SHP77 treated with DMSO at 0.1 percent for 48 hours (cell line): ENCODE measurements at places on chromosomes 12 and 14.

GRCh38 chr14:74380172-74380571 lies 31.9 kb downstream of the VRTN start:
- no peak for DNase-seq

DNA sequence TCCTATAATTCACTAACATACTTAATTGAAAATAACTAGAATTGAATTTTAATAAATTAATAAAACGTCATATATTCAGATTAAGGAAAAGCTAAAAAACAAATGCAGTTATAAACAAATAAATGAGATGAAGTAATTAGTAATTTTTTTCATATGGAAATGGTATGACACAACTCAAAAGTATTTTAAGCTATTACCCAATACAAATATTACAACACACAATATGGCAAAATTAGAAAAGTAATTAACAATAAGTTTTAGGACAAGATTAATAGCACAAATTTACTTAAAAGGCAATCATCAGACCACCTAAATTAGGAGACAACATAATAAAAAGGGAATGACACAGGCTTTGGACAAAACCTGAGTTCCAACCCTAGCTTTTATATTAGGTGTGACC lies 81.7 kb downstream of the EEA1 start:
- no peak for DNase-seq

DNA sequence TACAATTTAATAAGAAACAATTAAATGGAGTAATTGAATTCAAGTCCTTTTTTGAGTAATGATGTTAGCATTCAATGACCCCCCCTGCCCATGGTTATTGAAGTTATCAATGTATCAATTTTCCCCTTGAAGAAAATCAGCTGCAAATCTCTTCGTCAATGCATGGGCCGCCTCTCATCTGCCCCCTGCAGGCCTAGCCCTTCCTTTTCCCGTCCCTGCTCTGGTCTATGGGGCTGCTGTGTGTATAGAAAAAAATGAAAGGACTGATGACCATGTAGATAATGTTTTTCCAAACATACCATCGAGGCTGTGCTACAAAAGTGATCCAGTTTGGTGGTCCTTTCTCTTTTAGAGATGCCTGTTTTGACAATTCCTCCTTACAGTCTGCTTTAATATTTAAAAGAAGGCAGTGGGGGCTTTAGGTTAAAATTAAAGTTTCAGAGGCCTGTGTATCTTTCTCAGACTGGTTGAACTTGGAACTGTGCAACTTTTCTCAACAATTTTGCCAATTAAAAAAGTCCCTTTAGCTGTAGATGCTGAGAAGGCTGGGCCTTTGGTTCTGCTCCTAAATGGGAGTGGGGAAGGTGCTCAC lies 98.4 kb downstream of the APAF1 start:
- peak; percentile 3 for DNase-seq

GRCh38 chr12:4909410-4909733 lies 333 bp upstream of the KCNA1 start:
- DNase-seq = no peak

- no peak for DNase-seq
These were observed 3.6 kb downstream of the ABCD4 start for GRCh38 chr14:74299061-74299545.

DNA sequence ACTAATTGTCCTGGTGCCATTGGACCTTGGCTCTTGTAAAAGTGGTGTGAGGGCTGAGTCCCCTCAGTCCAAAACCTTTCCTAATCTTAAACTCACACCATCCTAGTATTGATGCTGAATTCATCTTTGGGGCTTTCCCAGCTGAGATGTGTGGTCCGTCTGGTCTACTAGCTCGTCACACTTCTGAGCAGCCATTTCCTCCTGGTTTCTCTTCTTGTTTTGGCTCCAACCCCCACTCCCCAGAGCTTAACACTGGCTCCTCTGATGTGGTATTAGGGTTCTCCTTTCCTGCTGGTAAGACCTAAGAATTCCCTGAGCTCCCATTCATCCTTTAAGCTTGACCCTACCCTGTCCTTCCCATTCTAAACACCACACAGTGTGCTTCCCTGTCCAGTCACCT lies 900.6 kb downstream of the VRK1 start:
- DNase-seq = no peak

DNA sequence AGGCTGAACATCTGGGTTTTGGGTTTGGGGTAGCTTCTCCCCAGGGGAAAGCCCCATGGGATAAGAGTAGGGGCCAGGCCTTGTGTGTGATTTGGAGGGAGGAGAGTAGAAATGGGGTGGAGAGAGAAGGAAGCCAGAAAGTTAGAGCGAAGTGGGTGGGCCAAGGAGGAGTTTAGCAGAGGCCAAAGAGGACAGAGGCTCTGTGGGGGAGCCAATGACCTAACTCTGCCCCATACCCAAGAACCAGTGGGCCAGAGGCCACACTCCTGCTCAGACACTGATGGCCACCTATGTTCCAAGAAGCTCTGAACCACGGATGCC lies 9.3 kb downstream of the ZNF385A start:
- DNase-seq = no peak

DNA sequence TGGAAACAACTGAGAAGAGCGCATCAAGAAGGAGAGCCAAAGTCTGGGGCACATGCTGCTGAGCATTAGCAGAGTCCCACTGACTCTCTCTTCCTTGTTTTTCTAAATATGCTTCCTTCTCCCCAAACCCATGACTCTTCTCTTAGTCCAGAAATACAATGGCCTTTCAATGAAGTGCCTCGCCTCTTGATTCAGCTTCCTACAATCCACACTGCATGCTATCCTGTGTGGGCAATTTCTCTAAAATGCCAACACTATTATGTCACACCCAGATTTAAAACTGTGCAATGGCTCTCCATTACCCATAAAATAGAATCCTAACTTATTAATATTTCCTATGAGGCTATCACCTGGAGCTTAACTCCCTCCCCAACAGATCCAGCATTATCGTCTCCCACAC lies 198.6 kb downstream of the RPAP3 start:
- DNase-seq = no peak

GRCh38 chr12:110421701-110422100 lies 18.2 kb upstream of the ANAPC7 start:
- DNase-seq = no peak
